ENCODE measurements at places on chromosomes 1 and 21.

- no peak for DNase-seq
Measured at GRCh38 chr1:180221462-180221861, 8.6 kb upstream of the LHX4 start.

DNA sequence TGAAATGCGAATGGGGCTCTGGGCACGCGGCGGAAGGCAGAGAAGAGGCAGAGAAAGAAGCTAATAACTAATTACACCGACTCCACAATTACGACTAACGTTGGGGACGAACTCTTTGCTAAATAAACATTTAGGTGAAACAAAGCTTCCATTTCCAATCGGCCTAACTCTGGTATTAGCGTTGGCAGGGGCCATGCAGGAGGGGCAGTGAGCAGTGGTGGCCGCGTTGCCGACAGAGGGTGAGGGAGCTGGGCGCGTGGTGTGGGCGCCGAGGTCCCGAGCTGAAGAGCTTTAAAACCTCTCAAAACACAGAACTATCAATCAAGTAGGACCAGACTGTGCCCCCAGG lies 553 bp upstream of the NDUFV3 start:
- DNase-seq, result no peak

DNA sequence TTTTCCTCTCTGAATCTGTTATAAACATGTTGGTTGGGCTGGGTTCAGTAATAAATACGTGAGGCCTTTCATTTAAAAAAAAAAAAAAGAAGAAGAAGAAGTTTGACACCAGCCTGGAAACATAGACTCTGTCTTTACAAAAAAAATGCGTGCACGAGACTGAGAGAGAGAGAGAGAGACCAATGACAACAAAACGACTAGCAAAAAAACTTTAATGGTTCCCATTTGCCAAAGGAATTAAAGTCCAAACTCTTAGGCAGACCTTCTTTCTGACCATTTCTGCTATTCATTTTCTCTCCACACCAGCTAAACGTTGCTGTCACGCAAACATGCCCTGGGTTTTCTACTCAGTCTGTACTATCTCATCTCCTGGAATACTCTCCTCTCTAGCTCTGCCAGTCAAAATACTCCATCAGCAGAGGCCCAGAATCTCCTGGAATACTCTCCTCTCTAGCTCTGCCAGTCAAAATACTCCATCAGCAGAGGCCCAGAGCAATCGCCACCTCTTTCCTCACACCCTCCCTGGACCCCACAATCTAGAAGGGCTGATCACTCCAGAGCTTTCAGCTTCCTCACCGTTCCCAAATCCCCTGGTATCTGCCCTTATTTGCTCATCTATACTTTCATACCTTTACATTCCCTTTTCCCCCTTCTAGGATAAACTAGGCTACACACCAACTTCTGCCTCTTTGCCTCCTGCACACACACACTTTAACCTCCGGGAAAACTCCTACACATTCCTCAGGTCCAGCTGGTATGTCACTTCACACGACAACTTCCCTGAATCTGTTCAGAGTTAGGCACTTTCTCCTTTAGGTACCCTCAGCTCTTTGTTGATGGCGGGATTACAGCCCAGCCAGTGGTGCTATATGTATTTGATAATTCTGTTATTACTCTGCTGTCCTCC lies 100.0 kb downstream of the CDC7 start:
- no peak for DNase-seq

GRCh38 chr1:110464340-110464739 lies 13.4 kb downstream of the PROK1 start:
- no peak for DNase-seq

DNA sequence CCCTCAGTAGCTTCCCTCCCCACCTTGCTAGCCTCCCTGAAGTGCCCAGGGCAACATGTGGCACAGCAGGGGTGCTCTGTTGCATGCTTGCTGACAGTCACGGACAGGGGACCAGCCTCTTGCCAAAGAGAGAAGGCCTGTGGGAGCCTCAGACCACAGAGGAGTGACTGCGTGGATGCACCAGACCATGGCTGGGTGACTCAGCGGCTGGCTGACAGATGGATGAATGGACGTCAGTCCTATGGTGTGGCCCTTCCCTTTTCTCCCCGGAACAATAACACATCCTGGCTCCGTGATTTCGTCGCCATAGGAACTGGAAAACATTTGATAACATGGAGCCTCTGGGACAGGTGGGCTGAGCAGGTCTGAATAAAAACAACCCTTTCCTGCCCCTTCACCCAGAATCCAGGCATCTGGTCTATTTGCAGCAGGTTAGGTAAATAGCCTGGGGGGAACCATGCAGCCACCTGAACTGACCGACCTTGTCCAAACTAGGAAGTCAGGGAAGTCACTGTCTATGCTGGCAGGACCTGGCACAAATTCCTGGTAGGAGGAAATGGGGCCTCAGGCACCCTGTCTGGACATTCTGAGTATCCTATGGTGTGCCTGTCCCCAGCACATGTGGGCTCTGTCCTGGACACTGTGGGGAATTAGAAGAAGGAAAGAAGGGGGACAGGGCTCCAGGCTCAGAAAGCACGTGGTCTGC lies 53.3 kb downstream of the NENF start:
- peak; percentile 99 for DNase-seq

Data from kidney epithelial cell (primary cell).